Left renal pelvis (tissue), 4 donors: ENCODE measurements at places on chromosomes 3 and 15. TPM values are rescaled to one million over a fixed set of nuclear protein-coding genes. Genes with fewer than 3 reads are reported as not detected.

DNA sequence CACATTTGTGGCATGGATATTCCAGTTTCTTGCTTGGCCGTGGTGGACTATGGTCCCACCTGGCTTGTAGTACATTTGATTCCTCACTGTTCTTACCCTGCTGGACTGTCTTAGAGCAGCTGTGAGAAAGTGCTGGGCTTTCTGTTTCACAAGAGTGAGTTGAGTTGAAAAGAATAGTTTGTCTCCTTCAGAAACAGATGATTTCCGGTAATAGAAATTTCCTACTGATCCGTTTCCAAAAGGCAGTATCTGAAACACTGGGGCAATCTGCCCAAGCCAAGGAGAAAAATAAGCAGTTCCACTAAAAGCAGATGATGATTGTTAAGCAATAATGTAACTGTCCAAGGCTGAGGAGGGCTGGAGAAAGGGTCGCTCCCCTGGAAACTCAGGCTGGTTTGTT lies 96.0 kb downstream of the SUCLG2 start:
- DNase-seq: no peak

Gene SNRPN
- 235 TPM for polyA plus RNA-seq

DNA sequence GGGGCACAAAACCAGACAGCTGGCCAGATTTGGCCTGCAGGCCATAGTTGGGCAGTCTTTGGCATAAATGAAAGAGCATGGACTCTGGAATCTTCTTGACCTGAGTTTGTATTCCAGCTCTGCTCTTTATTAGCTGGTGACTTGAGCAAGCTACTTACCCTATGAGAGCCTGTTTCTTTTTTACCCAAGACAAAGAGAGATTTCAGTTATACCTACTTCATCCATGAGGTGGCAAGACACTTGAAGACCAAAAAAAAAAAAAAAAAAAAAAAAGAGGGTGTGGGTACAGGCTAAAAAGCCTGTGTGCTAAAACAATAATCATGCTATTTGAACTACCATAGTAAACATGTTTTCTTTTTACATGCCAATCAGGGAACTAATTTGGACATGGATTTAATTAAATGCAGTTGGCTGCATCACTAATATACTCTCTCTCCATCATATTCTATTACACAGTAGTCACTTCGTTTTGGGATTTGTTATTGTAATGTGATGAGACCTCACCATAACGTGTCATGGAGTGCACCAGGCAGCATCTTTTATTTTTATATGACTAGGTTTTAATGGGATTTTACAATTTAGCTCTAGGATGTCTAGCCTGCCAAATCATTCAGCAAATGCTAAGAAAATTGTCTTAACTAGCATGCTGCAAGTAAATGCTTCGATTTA lies 109.2 kb upstream of the FHIT start:
- DNase-seq: no peak

DNA sequence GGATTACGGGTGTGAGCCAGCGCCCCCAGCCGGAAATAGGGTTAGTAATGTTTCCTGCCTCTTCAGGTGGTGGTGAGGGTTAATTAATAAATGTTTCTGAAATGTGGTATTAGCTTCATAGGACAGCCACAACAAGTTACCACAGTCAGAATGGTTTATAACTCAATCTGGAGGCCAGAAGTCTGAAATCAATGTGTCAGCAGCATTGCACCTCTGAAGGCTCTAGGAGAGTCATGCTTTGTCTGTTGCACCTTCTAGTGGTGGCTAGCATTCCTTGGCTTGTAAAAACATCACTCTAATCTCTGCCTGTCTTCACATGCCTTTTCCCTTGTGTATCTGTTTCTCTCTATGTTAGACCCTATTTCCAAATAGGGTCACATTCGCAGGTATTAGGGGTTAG lies 7.8 kb upstream of the RPSA start:
- DNase-seq: no peak

DNA sequence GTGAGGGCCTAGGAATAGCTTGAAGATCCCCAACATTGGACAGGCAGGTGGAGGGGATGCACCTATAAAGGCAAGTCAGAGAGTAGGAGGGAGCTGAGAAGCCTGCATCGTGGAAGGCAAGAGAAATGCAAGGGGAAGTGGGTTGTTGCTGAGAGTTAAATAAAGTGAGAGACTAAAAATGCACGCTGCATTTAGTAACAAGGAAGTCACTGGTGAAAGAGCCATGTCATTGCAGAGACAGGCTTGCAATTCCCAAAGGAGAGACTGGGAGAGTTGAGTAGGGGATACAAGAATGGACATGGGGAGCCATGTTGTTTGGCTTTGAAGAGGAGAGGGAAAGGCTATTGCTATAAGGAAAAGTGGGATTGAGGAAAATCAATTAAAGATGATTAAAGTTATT lies 77.0 kb upstream of the HEG1 start:
- DNase-seq: no peak

DNA sequence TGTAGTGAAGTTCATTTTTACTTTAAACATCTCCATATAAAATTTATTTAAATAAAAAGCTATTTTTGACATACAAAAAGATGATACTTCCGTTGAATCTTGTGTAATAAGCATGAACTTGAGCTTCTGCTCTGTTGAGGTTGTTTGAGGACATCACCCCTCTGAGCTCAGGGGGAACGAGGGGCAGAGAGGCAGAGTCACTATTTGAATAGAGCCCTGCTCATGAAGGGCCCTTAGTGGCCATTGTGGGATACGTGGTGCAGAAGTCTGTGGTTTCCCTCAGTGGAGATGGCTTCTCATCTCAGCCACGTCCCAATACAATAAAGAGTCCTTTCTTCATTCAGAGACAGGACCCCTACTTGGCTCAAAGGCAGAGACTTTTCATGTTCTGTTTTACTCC lies 10.6 kb downstream of the CEMIP start:
- no peak for DNase-seq

GRCh38 chr3:31721676-31722075 lies 189.0 kb downstream of the STT3B start:
- DNase-seq: no peak

Gene IGSF10
- polyA plus RNA-seq: 0.89 TPM

Gene ERICH6
- 1.3 TPM for polyA plus RNA-seq

Gene SOX2
- polyA plus RNA-seq: 0.22 TPM

GRCh38 chr3:50616003-50616769 lies 765 bp upstream of the MAPKAPK3 start:
- no peak for DNase-seq

- no peak for DNase-seq
Measured at GRCh38 chr15:43878446-43878845, 51.6 kb downstream of the WDR76 start.

Gene GOLGA6D
- polyA plus RNA-seq: 0.21 TPM

DNA sequence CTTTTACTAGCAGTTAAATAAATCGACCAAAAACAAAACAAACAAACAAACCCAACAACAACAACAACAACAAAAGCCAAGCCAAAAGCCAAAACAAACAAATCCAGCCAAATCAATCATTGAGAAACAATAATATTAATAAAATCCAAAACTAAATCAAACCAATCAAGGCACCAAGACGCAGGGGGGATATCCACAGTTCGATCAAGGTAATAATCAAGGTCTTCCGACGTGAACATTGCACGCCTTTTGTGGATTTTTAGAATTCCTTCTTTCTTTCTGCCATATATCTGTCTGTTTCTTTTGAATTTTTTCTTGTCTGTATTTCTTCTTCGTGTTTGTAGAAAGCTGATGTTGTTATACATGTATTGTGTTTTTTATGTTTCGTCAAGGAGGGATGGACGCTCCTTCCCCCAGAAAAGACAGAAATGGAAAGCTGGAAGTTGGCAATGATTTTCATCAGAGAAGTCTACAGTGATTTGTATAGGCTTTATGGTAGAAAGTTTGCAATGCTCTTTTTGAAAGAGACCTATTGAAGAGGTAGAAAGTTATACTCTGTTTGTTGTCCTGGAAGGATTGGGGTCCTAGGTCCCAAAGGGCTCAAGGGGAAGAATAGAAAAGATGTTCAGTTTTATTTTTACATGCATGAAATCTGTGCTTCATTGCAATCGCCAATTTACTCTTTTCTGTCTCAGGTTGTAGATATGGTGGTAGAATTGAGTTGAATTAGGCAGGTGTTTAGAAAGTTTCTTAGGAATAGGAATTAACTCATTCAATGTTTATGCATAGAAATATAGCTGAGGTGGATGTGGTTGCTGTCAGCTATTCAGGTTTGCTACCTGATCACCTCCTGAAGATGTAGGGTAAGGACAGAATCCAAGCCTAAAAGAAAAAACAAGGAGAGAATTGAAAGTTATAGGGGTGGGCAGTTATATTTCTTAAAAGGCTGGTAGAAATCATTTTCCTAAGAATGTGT lies 1.2 kb downstream of the ARPP21 start:
- DNase-seq: no peak
